ENCODE measurements at places on chromosomes 4 and X.

DNA sequence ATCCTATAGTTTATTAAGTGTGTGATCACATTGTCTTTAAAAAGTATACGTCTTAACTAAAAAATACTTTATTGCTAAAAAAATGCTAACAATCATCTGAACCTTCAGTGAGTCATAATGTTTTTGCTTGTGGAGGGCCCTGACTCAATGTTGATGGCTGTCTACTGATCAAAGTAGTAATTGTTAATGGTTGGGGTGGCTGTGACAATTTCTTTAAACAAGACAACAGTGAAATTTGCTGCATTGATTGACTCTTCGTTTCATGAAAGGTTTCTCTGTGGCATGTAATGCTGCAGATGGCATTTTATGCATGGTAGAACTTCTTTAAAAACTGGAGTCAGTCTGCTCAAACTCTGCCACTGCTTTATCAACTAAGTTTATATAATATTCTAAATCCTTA is 101.4 kb upstream of the IL15 start:
- no peak for DNase-seq

- peak; percentile 90 for DNase-seq
These were observed 7.6 kb upstream of the SOWAHB start for GRCh38 chr4:76905521-76905920.

DNA sequence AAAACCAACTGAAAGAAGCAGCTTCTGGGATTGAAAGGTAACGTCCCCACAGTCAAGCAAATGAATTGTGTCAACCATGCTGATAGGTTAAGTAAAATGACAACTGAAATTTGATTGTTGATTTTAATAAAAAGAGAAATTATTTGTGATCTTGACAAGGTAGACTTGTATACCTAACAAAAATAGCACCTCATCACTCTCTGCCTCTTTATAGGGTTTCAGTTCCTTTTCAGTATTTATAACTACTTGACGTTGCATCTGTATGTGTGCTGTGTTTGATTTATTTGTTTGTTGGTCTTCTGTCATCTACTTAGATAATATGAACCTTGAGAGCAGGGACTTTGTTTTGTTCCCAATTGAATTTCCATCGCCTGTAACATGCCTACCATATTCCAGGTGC is 7.9 kb upstream of the PPP3CA start:
- DNase-seq: no peak

DNA sequence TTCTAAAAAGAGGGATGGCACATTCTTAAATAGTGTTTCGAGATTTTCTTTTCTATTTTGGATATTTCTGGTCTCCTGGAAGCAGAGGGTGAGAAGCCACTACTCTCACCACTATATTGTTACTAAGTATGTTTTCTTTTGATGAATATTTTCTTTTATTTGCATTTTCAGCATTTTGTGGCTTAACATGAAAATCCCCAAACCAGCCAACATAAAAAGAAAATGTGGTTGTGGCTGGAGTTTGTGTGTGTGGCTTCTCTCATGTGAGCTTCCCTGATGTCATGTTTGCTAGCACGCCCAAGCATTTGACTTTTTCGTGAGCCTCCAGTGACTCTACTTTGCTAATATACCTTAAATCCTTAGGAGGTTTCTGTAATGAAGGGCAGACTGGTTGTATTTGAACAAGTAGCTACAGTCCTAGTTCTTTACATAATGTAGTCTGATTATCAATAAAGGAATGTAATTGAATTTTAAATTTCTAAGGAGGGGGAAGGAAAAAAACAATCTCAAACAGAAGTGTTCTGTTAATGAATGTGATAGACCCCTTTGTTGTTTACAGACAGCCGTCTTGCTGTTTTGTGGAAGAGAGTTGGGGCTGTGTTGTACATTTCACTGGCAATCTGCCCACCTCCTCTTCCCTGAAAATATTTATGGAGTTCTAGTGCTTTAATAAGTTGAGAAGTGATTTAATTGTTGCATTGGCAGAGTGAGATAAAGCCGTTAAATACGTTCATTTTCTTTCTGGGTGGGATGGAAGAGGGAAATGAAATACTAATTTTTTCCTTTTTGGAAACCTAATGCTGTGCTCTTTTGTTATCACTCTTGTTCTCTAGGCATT is 114.6 kb downstream of the ARHGAP10 start:
- no peak for DNase-seq

GRCh38 chr4:26126994-26127393 is 193.8 kb upstream of the RBPJ start:
- no peak for DNase-seq

DNA sequence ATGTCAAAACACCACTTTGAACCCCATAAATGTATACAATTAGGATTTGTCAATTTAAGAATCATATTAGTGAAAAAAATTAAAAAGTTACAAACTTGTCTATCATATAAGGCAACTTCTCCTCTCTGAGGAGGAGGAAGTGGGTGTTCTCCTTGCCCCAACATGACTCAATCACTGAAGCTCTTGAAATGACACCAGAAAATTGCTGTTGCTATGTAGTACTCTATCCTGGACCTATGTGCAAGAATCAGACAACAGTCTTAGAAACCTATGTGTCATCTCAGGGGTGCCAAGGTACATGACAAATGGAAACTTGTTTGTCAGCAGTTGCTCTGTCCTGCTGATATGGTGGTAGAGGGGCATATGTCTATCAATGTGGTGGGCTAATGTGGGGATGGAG is 47.7 kb downstream of the HMGB3 start:
- DNase-seq: no peak

- DNase-seq: no peak
These were observed 526.6 kb downstream of the PACRGL start for GRCh38 chr4:21226637-21227538.

GRCh38 chrX:109874548-109874947 is 128.4 kb upstream of the TMEM164 start:
- DNase-seq: no peak

DNA sequence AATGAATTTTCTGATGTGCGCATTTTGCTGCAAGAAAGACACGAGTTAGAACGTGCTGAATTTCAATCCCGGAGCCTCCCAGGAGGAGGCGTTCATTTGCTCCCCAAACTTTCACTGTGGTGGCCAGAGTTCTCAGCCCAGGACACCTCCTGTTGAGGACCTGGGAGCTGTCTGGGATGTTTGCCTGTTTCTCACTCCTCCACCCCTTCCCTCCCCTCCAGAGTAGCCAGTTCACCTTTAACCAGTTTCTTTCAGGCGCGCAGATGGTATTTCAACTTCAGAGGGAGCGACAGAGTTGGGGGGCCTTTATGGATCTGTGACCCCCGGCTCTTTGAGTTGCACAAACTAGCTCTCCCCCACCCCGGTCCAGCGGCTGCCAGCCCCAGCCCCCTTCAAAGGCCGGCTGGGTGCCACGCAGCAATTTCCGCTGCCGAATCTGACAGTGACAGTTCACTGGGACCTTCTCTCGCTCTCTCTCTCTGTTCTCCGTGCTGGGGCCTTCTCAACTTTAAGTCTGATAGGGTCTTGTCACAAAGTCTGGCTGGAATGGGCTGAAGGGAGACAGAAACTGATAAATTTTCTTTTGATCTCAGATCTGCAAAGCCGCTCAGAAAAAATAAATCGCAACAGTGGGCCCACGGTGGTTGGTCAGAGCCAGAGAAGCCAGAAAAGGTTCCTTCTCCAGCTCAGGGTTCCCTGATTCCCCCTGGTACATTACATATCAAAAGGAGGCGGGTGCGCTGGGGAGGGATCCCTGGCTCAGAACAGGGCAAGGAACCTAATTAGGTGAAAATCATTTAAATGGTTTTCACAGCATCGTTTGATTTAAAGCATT is 100.0 kb upstream of the STX18 start:
- no peak for DNase-seq

- DNase-seq: no peak
These were observed 1.2 kb downstream of the SPCS3 start for GRCh38 chr4:176320976-176321361.

- DNase-seq: no peak
These were observed 1317.4 kb upstream of the TENM3 start for GRCh38 chr4:180925805-180926204.

GRCh38 chr4:116122124-116122523 is 963.3 kb downstream of the TRAM1L1 start:
- no peak for DNase-seq

GRCh38 chr4:63440236-63440635 is 969.0 kb downstream of the TECRL start:
- DNase-seq: no peak

- no peak for DNase-seq
These were observed 18.6 kb downstream of the ACSL4 start for GRCh38 chrX:109714340-109714958.

- no peak for DNase-seq
These were observed 153.1 kb downstream of the AFAP1 start for GRCh38 chr4:7786517-7786916.

- no peak for DNase-seq
These were observed 19.5 kb upstream of the FGF2 start for GRCh38 chr4:122806981-122807679.

GRCh38 chrX:132639446-132639845 is 150.6 kb upstream of the MBNL3 start:
- no peak for DNase-seq

- DNase-seq: peak; percentile 9
These were observed 224.2 kb downstream of the RCHY1 start for GRCh38 chr4:75289914-75290582.

DNA sequence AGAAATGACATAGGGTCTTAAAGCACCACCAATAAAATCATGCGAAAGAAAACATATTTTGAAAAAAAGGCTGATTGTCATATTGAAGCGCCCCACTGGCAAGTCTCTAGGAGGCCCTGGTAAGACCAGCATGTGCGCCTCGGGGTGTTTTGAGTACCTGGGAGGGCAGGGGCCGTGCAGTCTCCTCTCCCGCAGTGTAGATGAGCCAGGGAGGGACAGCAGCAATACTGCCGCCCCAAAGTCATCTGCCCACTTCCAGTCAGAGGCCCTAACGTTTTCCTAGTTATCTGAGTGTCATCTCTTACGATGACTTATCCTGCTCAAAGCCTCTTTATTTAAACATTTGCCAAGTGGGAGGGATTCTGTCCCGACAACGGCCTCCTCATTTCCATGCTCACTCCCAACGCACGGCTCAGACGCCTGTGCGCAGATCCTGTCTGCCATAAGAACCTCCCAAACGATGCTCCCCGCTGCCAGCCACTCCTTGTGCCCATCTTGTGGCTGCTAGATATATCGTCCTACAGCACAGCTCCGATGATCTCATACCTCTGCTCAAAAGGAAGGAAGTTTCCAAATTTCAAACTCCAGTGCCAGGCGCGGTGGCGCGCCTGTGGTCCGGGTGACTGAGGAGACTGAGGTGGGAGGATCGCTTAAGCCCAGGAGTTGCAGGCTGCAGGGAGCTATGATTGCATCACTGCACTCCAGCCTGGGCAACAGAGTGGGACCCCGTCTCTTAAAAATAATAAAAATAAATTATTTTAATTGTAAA is 17.2 kb upstream of the SCRG1 start:
- DNase-seq: no peak

GRCh38 chr4:142886566-142886965 is 40.5 kb upstream of the INPP4B start:
- DNase-seq: no peak

- DNase-seq: peak; percentile 16
These were observed 78.5 kb downstream of the ELOVL6 start for GRCh38 chr4:110119880-110120279.

DNA sequence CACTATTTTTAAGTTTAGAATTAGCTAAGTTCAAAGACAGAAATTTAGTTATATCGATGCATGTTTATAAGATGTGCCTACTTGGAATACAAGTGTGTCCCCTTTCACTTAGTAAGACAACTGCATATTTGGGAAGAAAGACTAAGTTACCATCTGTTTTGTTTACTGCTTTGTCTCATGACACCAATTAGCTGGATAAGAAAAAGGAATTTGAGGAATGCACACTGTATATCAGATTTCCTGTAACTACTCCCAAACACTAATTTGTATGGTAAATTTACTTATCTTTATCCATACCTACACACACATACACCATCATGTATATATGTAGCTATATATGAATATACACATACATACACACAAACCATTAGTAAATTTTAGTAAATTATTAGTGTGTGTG is 1442.8 kb upstream of the IGFBP7 start:
- no peak for DNase-seq

- DNase-seq: no peak
These were observed 8.5 kb downstream of the NUDT11 start for GRCh38 chrX:51487960-51488267.

DNA sequence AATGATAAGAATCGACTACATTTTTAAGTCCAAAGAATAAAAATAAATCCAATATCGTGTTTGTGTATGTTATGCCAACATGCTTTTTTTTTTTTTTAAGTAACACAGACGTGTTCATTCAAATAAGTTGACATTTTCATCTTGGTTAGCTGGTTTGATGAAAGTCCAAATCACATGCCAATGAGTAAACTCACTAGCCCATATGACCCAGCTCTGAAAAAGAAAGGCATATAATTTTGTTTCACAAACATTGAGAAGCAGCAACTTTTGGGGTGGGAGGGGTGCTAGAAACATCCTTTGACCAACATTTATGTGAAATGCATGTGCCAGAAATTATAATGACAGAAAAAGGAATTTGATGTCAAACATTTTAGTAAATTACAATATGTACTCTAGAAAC is 61.6 kb upstream of the SPP1 start:
- DNase-seq: no peak

DNA sequence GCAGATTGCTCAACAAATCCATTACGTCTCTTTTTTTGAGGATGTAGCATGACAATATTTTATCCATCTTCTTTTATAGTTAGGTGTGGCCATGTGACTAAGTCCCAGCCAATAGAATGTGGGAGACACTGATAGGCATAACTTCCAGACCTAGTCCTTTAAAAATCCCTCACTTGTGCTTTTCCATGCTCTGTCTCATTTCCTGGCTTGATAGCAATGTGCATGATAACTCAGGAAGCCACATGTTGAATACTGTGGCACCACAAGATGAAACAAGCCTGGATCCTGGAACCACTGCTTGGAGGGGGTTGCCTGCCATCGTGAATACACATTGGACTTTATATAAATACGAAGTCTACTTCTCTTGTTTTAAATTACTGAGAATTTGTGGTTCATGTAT is 184.0 kb upstream of the NEIL3 start:
- no peak for DNase-seq

- DNase-seq: no peak
These were observed 69.1 kb downstream of the RGS12 start for GRCh38 chr4:3361896-3362295.

DNA sequence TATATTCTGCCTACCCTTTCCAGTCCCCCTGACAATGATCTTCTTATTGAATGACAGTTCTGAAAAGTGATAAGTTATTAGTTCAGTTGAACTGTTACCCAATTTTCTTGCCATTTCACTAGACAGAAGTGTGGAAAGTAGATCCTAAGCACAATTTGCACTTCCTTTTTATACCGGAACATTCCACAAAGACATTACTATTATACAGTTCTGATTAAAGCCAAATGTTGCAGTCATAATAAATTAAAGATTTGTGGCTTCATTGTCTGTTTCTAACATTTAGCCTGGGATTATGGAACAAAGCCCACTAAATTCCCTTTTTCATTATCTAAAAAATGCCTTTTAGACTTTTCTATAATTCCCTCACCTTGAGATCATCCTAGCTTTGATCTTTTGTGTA is 13.8 kb downstream of the SH3BGRL start:
- no peak for DNase-seq

DNA sequence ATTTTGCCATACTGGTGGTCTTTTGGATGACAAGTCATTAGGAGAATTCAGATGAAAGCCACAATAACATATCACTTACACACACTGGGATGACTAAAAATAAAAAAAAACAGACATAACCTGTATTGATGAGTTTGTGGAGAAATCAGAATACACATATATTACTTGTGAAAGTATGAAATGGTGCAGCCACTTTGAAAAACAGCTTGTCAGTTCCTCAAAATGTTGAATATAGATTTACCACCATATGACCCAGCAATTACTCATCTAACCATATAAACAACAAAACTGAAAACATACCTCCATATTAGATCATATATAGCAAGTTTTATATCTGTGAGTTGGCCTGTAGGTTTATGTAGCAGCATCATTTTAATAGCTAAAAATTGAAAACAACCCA is 608.7 kb downstream of the TLL1 start:
- no peak for DNase-seq
